ENCODE measurements at places on chromosomes 4 and X. TPM values are rescaled to one million over a fixed set of nuclear protein-coding genes. Genes with fewer than 3 reads are reported as not detected.

DNA sequence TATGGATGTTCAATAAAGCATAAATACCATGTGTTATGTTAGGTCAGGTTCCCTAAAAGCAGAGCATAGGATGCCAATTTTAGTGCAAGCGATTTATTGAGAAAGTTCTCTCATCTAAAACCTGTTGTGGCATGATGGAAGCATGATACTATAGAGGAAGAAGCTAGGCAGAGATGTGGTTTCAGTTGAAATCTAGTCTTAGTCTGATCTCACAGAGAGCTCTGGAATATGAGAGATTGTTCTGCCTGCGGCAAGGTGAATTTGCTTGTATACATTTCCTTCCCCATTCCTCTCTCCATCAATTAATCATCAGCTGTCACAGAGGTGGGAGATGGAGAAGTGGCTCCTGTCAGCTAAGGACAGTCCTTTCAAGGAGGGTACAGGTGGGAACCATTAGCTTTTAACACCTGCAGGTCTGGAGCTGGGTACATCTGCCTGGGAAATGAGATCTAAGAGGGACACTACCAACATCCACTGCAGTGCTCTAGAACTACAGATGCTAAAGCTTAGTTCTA is 252.4 kb downstream of the CFAP299 start:
- no peaks in the 10 kb centered on the region for H3K36me3 ChIP-seq
- no peak overlapping the region for H3K27ac ChIP-seq
- no peaks in the 10 kb centered on the region for H3K4me1 ChIP-seq
- no peak overlapping the region for H3K4me3 ChIP-seq
- no peak for DNase-seq
- no peaks in the 10 kb centered on the region for H3K27me3 ChIP-seq

- H3K4me1 ChIP-seq: no peaks in the 10 kb centered on the region
- no peak overlapping the region for H3K4me3 ChIP-seq
- no peaks in the 10 kb centered on the region for H3K27me3 ChIP-seq
- H3K36me3 ChIP-seq: no peaks in the 10 kb centered on the region
- no peak for DNase-seq
Observed at GRCh38 chr4:72430050-72430449, 139.0 kb downstream of the ADAMTS3 start.

- no peak for DNase-seq
- no peaks in the 10 kb centered on the region for H3K27me3 ChIP-seq
- no peaks in the 10 kb centered on the region for H3K4me1 ChIP-seq
- no peaks in the 10 kb centered on the region for H3K36me3 ChIP-seq
- no peak overlapping the region for H3K27ac ChIP-seq
Observed at GRCh38 chrX:49846522-49846921, 17.4 kb downstream of the PAGE4 start.

- no peak overlapping the region for H3K4me3 ChIP-seq
- H3K27ac ChIP-seq: no peak overlapping the region
- DNase-seq: no peak
- H3K4me1 ChIP-seq: no peaks in the 10 kb centered on the region
Observed at GRCh38 chr4:8841678-8842268, 29.9 kb downstream of the HMX1 start.

- H3K27ac ChIP-seq: no peak overlapping the region
- DNase-seq: no peak
- H3K27me3 ChIP-seq: no peaks in the 10 kb centered on the region
- no peak overlapping the region for H3K4me3 ChIP-seq
Observed at GRCh38 chr4:147644471-147644870, 27.3 kb downstream of the TMEM184C start.

- H3K27ac ChIP-seq: no peak overlapping the region
- no peak for DNase-seq
- no peak overlapping the region for H3K4me3 ChIP-seq
Observed at GRCh38 chrX:2546496-2546895, 45.7 kb upstream of the DHRSX start.

DNA sequence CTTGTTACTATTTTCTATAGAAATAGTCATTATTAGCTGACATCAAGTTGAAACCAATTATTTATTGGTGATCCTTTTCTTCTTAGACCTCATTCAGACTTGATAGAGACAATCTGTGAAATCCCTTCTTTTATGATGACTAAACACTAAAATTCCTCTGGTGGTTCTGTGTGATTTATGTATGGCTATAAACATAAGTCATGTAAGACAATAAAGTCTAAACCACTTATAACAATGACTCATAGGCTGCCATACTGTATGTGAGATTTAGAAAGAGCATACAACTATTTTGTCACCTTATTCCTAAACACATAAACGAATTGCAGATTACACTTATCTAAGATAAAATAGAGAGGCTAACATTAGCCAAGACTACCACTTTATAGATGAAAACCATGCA is 101.1 kb upstream of the PRR32 start:
- no peak for DNase-seq
- H3K27me3 ChIP-seq: no peaks in the 10 kb centered on the region
- H3K4me3 ChIP-seq: no peak overlapping the region

DNA sequence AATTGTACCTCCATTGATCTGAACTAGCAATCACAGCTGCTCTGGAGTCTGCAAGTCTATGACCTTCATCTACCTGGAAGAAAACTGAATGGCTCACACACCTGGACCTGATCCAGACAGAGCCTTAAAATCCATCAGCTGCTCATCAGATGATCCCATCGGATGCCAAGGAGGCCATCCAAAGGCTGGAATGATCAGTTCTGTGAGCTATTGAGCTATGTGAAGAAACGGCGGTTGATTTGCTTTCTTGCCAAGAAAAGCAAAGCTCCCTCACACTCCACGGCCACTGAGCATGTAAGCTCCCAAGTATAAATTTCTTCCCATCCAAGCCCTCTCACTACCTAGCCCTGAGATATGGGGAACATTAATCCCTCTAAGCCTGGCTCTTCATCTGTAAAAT is 63.1 kb downstream of the RELL1 start:
- no peaks in the 10 kb centered on the region for H3K4me1 ChIP-seq
- no peak overlapping the region for H3K27ac ChIP-seq
- no peaks in the 10 kb centered on the region for H3K27me3 ChIP-seq

DNA sequence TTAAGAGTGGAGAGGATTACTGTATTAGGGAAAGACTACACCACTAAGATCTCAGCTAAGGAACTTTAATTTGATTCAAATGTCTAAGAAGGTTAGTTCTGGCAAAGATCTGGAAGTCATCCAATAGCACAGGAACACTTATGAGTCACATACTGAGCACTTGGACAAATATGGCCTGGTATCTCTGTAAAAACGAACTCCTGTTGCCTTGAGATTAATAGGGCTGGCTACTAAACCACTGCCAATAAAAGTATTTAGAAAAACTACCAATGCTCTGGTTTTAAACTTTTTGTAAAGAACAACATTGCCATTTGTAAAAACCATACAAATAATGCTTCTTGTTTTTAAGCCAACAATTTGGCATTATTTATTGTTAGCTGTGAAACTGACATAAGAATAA is 70.5 kb downstream of the SEC24D start:
- H3K4me1 ChIP-seq: no peaks in the 10 kb centered on the region
- H3K4me3 ChIP-seq: no peak overlapping the region
- peaks cover 37% of the 10 kb centered on the region for H3K36me3 ChIP-seq
- H3K27me3 ChIP-seq: no peaks in the 10 kb centered on the region
- no peak for DNase-seq

- H3K4me1 ChIP-seq: no peaks in the 10 kb centered on the region
- DNase-seq: no peak
- H3K27ac ChIP-seq: no peak overlapping the region
- H3K36me3 ChIP-seq: peaks cover 4% of the 10 kb centered on the region
- H3K4me3 ChIP-seq: no peak overlapping the region
- H3K27me3 ChIP-seq: no peaks in the 10 kb centered on the region
Observed at GRCh38 chrX:70405003-70405402, 18.1 kb upstream of the GDPD2 start.

- H3K27ac ChIP-seq: peak overlapping the region; percentile 47
- H3K4me3 ChIP-seq: no peak overlapping the region
- no peaks in the 10 kb centered on the region for H3K36me3 ChIP-seq
- DNase-seq: no peak
Observed at GRCh38 chr4:185244763-185245162, 35.4 kb downstream of the SNX25 start.

DNA sequence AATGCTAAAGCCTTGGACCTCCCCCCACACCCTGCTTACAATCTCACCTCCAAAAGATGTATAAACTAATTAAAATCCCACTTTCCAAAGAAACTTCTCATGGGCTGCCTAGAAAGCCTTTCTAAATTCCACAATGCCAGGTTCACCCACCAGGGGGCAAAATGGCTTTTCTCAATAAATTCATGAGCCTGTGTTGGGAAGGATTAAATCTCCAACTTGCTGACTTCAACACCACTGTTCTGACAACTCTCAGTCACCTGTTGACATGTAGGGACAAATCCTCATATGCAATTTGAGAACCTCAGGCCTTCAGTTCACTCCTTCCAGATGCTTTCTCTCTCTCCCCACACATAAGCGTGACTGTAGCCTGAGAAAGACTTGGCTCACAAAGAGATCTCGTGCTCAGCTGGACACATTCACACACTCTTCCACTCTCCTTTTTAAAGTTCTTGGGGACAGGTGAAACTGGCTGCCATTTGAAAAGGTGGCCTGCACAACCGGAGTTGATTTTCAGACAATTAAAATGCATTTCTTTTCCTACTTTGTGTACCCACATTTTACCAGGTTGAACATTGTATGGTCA is 88.6 kb upstream of the PRPS2 start:
- H3K27me3 ChIP-seq: no peaks in the 10 kb centered on the region
- H3K27ac ChIP-seq: no peak overlapping the region
- DNase-seq: peak; percentile 58
- H3K4me3 ChIP-seq: no peak overlapping the region
- H3K36me3 ChIP-seq: no peaks in the 10 kb centered on the region

GRCh38 chrX:150913511-150913910 is 15.0 kb upstream of the CD99L2 start:
- H3K4me3 ChIP-seq: no peak overlapping the region
- no peaks in the 10 kb centered on the region for H3K4me1 ChIP-seq
- no peak for DNase-seq
- no peaks in the 10 kb centered on the region for H3K36me3 ChIP-seq

DNA sequence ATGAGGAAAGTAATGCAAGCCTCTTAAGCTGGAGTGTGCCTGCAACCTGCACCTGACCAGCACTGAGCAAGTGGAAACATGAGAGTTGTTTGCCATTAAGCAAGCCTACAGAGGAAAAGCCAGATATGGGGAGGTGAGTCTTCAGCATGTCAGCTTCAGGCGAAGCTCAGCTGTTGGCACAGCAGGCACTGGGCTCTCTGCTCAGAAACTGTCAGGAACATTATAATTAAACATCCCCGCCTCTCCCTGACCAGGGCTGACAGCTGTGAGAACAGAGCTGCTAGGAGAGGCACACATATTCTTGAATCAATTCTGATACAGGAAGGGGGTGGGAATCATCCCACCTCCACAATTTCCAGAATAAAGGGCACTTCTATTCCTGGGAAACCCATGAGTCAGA is 19.0 kb upstream of the DCX start:
- H3K36me3 ChIP-seq: no peaks in the 10 kb centered on the region
- no peak overlapping the region for H3K4me3 ChIP-seq
- H3K27me3 ChIP-seq: no peaks in the 10 kb centered on the region
- no peaks in the 10 kb centered on the region for H3K4me1 ChIP-seq
- no peak overlapping the region for H3K27ac ChIP-seq

DNA sequence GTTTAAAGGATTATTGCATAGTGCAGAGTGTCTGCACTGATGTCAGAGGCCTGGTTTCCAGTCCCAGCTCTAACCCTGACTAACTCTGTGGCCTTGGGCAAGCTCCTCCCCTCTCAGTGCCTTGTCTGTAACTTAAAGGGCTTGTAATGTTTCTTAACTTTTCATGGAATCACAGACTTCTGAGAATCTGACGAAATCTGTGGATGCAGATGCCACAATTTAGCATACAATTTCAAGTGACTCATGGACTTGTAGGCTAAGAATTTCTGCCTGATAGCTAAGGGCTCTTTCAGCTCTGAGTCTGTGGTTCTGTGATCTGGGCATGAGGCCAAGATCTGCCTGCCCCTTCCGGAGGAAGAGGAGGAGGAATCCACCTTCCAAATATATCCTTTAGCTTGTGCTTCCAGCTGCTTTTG is 236.9 kb downstream of the AR start:
- no peak overlapping the region for H3K4me3 ChIP-seq
- no peaks in the 10 kb centered on the region for H3K4me1 ChIP-seq
- no peak for DNase-seq
- H3K27me3 ChIP-seq: no peaks in the 10 kb centered on the region
- no peaks in the 10 kb centered on the region for H3K36me3 ChIP-seq

DNA sequence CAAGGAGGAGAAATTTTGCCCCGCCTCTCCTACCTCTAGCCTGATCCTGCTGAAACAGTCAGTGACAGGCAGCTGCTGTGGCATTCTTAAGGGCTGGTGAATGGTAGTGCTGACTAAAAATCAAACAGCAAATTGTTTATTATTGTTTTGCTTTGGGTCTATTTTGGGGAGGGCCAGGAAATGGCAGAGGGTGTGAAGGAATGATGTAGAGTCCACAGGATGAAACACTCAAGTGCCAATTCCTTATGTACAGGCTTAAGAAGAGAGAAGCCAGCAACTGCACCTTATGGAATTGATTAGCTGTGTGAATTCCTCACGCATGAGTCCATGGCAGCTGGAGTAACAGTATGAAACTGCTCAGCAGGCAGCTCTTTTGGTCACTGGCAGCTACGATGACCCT is 39.7 kb downstream of the VEGFC start:
- H3K27me3 ChIP-seq: no peaks in the 10 kb centered on the region
- H3K4me1 ChIP-seq: no peaks in the 10 kb centered on the region
- H3K27ac ChIP-seq: no peak overlapping the region
- no peak for DNase-seq
- H3K36me3 ChIP-seq: no peaks in the 10 kb centered on the region
- no peak overlapping the region for H3K4me3 ChIP-seq

DNA sequence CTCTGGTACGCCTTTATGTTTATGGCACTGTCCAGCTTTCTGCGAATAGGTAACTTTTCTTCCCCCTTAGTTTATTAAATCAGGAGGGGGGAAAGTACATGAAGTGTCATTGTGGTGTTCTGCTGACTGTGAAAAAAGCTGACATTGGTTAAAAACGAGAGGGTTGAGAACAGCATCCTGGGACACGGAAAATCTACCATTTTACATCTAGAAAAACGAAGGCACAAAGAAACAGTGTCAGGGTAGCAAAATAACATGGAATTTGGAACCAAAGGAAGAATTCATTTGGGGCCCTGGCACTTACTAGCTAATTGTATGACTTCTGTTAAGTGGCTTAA is 1.2 kb upstream of the AMOT start:
- peaks cover 4% of the 10 kb centered on the region for H3K4me1 ChIP-seq
- peak overlapping the region; percentile 76 for H3K4me3 ChIP-seq
- no peak overlapping the region for H3K27ac ChIP-seq
- DNase-seq: no peak

The IL3RA gene
- 0.86 TPM for polyA plus RNA-seq

The EXOC1L gene
- not detected for polyA plus RNA-seq

The ZFX gene
- 8.3 TPM for polyA plus RNA-seq

The INPP4B gene
- polyA plus RNA-seq: 0.11 TPM

The PCDH18 gene
- 19.5 TPM for polyA plus RNA-seq

The CT45A7 gene
- polyA plus RNA-seq: not detected

The CLRN2 gene
- not detected for polyA plus RNA-seq

The GC gene
- polyA plus RNA-seq: 0.38 TPM

The UTP3 gene
- 45.3 TPM for polyA plus RNA-seq

The KLKB1 gene
- 8.6 TPM for polyA plus RNA-seq

The CTAG2 gene
- polyA plus RNA-seq: not detected

Measured in GM23338 (cell line).